ENCODE measurements at places on chromosomes 3 and 15.

GRCh38 chr15:94259863-94260262 lies 28.5 kb downstream of the MCTP2 start:
- no peak for DNase-seq

- peak; percentile 10 for DNase-seq
Measured at GRCh38 chr3:41002104-41002503, 197.2 kb upstream of the CTNNB1 start.

DNA sequence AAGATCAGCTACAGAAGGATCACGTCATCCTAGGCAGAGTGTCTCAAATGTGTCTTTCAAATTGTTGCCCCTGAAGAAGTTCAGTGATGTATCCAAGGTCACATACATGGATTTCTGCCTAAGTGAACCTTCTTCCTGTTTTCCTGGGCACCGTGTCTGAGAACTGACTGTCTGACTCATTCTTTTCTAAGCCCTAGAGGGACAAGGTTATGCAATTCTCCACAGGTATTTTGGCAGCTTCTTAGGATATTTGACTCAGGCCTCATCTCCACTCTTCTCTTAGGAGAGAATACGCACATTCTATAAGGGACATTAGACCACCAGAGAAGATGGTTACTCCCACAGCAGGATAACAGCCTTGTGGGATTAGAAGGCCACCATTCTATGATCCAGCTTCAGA lies 391.9 kb upstream of the THBS1 start:
- DNase-seq: no peak

DNA sequence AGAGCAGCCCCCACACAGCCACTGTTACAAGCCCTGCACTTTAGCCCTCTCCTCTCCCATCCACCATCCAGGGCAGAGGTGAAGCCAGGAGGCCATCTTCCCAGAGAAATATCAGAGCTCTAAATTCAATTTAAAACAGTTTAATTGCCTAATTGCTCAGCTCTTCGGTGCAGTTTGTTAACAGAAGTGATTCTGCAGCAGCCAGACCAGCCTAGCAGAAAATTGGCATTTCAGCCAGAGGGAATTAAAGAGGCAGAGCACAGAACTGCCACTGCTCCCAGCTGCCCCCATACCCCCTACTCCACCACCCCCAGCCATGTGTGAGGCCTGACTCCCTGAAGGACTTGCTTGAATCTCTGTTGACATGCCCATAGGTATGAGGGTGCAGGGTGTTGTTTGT lies 38.5 kb downstream of the TPRA1 start:
- no peak for DNase-seq

- peak; percentile 57 for DNase-seq
Measured at GRCh38 chr15:74541494-74542165, 610 bp downstream of the ARID3B start.
